Stimulated activated CD8-positive, alpha-beta memory T cell treated with anti-CD3 and anti-CD28 coated beads, Interleukin-2, amount 100 ng/mL, for 1 hour (primary cell): ENCODE measurements at places on chromosomes 6 and 20.

- no peak for DNase-seq
These were observed 174.9 kb downstream of the ANKRD60 start for GRCh38 chr20:58053391-58054055.

DNA sequence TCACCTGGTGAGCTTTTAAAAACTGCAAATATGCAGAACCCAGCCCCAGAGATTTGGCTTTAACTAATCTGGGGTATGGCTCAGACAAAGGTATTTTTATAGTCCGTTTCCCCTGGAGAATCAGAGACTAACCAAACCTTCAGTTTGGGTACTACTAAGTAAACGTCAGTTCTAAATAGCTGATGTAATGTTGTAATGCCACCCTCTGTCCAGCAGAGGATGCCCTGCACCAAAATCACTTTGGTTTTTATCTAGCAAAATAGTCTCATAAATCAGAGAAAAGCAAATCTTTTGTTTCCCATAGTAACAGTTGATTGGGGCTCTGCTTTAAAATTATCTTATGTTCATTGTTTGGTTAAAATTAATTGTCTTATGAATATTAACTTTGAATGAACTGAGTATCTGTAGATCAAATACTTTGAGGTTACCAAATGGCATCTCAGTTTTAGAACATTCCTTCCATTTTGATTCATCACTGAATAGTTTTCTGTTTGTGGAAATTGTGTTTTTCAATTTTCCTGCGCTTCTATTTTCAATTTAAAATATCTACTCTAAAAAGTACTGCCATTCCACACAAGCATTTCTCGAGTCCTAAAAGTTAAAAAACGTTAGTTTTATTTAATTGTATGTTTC lies 278.3 kb upstream of the PLCB4 start:
- no peak for DNase-seq

DNA sequence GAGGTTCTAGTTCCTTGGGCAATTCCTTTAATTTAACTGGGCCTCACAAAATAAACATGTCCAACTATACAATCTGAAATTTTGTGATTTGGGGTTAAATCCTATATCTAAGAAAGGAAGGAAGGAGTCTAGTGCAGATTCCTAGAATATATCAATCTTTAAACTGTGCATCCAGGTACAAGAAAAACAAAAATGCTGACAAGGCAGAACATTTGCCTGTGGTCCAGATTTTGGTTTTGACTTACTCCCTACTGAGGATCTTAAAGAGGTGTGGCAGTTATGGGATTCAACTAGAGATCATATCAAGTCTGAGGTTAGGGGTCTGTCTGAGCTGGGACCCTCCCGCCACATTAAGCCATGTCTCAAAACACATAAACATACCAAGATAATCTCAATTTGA lies 17.7 kb upstream of the COX7A2 start:
- no peak for DNase-seq

- no peak for DNase-seq
These were observed 22.6 kb upstream of the DYNLRB1 start for GRCh38 chr20:34493646-34494045.

DNA sequence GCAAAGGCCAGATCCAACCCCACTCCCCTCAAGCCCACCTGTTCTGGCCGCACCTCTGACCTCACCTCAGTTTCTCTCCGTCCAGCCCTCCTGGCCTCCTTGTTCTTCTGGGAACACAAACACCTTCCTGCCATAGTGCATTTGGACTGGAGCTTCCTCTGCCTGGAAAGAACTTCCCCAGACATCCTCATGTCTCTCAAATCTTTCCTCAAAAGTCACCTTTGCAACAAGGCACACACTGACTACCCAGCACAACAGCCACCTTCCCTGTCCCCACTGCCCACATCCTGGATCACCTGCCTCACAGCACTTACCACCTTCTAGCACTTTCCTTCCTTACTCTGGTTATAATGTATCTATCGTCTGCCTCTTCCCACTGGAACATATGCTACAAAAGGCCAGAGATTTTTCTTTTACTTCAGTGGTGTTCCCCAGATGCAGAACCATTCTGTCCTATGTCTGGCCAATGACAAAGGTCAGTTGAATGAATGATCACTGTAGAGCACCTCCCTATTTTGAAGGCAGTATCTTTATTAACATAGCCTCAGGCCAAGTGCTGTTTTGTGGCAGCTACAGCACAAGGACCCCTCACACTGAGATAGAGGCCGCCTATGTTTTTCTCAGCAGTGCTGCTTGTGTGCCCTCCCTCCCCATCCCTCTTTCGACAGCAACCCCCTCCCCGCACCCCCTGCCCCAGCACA lies 4.1 kb downstream of the HLA-B start:
- no peak for DNase-seq

DNA sequence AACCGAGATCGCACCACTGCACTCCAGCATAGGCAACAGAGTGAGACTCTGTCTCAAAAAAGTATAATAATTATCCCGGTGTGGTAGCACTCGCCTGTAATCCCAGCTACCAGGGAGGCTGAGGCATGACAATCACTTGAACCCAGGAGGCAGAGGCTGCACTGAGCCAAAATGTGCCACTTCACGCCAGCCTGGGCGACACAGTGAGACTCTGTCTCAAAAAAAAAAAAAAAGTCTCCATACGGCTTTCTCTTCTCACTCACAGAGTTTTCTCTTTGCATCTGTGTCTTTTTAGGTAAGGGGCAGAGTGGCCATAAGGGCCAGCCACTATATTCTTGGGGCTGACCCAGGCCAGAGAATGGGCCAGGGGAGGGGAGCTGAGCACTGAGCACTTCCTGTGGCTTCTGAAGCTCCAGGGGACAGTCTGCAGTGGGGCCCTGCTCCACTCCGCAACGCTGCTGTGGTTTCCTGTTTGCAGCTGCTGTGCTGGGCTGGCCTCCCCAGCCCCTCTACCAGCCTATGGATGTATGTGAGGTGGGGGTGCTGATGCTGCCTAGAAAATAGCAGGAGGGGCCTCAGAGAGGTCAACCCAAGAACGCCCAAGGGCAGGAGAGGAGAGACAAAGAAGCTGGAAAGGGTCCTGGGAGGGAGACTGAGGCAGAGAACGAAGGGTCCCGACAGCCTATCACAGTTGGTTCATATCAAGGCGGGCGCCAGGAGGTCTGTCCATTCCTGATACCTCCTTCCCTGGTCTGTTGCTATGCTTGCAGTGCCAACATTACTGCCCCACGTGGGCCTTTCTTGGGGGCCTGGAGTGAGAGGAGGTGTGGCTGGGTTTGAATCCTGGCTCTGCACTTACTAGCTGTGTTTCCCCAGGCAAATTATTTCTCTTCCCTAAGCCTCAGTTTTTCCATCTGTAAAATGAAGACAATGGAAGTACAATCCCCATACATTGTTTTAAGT lies 16.0 kb downstream of the SLA2 start:
- DNase-seq: peak; percentile 24

GRCh38 chr6:107770541-107770940 lies 53.6 kb downstream of the SCML4 start:
- no peak for DNase-seq

GRCh38 chr6:110147870-110148269 lies 31.6 kb downstream of the WASF1 start:
- DNase-seq: no peak

DNA sequence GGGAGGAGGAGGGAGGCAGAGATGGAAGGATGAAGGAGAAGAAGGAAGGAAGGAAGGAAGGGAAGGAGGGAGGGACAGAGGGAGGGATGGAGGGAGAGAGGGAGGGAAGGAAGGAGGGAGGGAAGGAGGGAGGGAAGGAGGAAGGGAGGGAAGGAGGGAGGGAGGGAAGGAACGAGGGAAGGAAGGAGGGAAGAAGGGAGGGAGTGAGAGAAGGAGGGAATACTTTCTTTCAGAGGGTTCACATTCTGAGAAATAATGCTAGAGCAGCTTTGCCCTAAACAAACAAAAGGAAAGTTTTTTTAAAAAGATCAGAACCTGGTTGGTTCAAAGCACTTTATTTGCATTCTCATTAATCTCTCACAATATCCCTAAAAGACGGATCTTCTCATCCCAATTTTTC lies 96.1 kb upstream of the NXT1 start:
- no peak for DNase-seq

GRCh38 chr6:113888493-113888892 lies 31.3 kb downstream of the MARCKS start:
- DNase-seq: no peak

- peak; percentile 2 for DNase-seq
These were observed 10.4 kb upstream of the VNN2 start for GRCh38 chr6:132768051-132768517.

GRCh38 chr6:1797801-1798200 lies 188.1 kb downstream of the FOXC1 start:
- DNase-seq: no peak

GRCh38 chr20:48983423-48984400 lies 62.2 kb downstream of the ARFGEF2 start:
- no peak for DNase-seq

DNA sequence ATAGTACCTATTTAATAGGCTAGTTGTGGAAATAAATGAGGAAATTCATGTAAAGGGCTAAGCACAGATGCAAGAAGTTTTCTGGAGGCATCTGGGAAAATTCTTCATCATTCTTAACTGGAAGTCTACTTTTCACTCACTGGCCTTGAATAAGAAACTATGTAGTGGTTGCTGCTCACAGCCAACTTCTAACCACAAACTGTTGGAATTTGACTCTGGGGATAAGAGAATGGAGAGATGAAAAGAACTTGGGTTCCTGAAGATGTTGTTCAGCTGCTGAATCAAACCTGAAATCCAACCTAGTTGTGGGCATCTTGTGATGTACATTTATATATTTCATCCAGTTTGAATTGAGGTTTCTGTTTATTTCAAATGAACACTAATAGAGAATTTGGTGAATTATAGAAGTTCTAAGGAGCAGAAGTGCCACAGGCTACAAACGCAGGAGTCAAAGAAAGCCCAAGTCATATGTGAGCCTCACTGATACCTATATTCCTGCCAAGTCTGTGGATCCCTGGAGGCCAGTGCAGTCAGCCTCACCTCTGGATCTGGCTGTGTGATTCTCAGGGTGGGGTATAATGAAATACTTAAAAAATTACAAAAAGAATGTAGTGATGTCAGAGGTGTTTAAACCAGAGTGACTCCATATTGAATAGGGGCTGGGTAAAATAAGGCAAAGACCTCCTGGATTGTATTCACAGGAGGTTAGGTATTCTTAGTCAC lies 18.7 kb upstream of the MEI4 start:
- DNase-seq: no peak

DNA sequence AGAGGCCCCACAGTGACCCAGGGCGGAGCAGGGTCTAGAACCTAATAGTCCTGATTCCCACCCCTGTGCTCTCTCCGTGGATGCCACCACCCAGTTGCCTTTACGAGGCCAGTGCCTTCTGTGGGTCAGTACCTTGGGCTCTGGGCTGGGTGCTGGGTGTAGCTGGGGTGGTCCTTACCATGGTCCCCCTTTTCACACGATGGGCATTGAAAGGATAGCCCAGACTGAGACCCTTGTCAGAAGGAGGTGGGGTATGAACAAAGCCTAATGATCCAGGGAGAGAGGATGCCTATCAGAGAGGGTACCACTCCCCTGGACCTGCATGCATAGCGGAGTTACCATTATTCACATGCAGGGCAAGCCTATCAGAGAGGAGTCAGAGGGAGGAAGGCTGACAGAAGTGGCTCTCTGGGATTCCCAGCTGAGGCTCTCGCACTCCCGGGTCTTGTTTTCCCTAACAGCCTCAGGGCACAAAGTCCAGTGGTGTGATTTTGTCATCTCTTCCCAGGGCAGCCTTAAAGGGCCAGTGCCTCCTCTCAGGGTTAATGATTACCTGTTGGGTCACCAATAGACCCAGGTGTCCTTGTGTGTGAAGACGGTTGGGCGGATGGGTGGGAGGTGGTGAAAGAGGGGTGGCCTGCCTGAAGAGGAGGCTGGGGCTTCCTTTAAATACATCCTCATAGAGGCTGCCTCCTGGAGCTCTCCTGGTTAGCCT lies 36.2 kb downstream of the VEGFA start:
- DNase-seq: no peak

DNA sequence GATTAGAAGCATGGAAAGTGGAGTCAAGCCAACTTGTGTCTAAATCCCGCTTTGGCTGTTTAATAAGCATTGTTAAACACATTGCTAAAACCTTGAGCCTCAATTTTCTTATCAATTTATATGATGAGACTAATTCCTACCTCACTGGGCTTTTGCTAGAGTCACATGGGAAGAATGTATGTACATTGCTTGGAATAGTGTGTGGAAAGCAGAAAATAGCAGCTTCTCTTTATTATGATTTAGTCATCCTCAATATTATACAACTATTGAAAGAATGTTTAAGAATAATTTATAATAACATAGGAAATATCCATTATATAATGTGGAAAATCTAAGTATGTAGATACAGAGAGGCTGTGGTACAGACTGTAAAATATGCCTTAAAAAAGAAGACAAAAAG lies 313.0 kb upstream of the CDYL start:
- no peak for DNase-seq

DNA sequence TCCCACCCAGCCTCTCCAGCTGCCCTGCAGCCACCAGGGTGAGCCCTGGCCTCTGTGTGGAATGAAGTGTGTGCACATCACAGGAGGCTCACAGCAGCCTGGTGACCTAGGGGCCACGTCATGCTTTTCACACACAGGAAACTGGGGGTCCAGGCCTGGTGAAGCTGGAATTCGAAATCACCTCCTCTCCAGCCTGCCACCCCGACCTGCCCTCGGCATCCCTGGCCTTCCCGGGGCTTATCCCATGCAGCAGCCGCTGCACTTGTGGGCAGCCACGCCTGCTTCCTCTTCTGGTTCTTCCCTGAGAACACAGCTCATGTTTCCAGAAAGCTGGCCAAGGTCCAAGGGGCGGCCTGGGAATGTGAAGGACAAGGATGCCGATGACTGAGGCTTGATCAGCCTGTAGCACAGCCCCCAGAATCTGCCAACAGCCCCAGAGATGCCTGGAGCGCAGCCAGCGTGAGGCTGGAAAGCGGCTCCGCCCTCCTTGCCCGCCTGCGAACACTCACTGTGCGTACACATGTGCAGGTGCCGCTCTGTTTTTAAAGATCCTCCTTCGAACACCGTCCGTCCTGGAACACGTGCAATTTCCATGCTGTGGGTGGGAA lies 4.2 kb upstream of the NTSR1 start:
- no peak for DNase-seq

- no peak for DNase-seq
These were observed 8.5 kb upstream of the SLCO4A1 start for GRCh38 chr20:62633598-62634329.

- no peak for DNase-seq
These were observed 884 bp downstream of the MCHR2 start for GRCh38 chr6:99993146-99993532.

DNA sequence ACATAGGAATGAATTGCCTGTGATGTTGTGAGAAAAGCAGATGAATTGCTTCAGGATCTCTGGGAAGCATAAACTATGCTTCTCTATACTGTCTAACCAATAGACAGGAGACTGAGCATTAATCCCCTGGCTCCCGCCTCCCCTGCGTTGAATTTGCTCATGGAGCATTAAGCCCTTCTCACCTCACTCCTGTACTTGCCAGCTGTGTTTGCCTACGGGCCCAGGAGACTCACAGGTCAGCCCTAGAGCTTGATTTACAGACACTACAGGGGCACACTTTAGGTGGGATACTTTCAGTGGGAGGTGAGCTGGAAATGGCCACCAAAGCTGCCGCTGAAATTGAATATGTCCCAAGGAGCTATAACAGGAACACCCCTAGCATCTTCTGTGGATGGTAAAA lies 418.7 kb downstream of the CBLN4 start:
- no peak for DNase-seq
